ENCODE measurements at places on chromosomes 4 and X.

DNA sequence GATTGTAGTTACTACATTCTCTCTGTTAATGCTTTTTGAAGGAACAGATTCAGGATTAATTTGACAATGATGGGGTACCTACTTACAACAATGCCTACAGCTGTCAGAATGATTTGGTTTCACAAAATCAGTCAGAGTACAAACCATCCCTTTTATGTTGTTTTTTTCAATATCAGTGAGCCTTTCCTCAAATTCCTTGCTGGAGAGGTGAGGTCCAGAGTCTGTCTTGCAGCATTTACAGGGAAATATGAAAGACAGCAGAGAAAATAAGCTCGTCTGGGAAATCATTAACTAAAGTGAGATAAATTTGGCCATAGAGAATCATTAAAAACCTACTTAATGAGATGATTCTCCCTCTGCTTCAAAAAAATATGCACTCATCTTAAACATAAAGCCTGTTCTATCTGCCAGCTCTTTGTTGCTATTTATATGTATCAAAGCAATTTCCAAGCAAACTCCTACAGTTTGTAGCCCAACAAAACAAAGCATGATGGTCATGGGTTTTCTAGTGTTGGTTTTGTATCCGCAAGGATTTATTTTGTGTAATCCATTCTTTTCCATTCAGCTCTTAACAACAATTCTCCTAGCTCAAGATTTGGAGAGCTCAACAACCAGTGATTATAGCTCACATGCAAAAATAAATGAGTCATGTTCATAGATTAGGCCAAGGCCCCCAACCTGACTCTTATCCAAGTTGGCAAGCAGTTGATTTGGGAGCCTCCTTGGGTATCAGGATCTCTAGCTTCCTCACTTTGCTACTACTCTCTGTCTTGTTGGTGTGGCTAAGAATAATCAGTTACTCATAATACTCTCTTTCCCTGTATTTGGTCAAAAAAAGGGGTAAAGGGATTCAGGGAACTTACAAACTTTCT is 222.6 kb downstream of the ENOX2 start:
- DNase-seq: no peak

DNA sequence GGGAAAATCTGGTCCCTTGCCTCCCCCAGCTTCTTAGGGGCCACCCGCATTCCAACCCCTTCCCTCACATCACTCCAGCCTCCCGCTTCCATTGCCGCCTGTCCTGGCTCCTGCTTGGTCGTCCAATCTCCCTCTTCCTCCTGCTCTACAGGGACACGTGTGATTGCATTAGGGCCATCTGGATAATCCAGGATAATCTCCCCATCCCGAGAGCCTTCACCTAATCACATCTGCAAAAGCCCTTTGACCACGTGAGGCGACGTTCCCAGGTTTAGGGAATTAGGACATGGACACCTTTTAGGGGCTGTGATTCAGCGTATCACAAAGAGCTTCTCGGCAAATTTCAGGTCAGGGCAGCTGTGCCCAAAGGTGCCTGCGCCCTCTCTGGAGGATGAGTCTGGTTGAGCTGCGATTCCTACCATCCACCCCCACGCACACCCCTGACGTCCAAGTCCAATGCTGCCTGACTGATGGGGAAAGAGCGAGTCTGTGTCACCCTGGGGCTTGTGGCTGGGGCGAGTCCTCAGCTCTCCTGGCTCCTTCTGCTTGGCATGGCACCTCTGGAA is 104.6 kb downstream of the PSAPL1 start:
- DNase-seq: no peak

DNA sequence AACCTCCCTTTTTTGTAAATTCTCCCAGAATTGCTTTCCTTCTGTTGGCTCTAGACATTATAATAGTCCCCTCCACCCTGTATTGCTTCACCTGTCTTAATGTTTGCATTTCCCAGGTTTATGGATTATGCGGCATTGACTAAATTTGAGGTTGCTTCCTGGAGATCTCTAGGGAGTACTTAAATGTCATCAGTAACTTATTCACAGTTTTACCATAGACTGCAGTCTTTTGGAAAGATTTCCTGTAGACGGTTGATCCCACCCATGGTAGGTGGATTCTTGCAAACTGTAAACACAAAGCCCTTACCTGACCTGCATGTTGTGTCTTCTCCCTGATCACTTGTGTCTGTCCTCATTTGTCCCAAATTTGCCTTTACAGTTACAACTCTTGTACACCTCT is 6.2 kb upstream of the NOX1 start:
- no peak for DNase-seq

- no peak for DNase-seq
Measured at GRCh38 chrX:38656350-38656915, 95.1 kb downstream of the TSPAN7 start.

- DNase-seq: no peak
Measured at GRCh38 chr4:106021737-106022410, 126.6 kb downstream of the NPNT start.

GRCh38 chrX:131061306-131061705 is 3.2 kb downstream of the ARHGAP36 start:
- DNase-seq: no peak

- no peak for DNase-seq
Measured at GRCh38 chr4:137531168-137531985, 917 bp downstream of the PCDH18 start.

- DNase-seq: no peak
Measured at GRCh38 chr4:119795986-119796578, 167.5 kb upstream of the PDE5A start.

- no peak for DNase-seq
Measured at GRCh38 chr4:173746424-173746823, 216.4 kb upstream of the HAND2 start.

DNA sequence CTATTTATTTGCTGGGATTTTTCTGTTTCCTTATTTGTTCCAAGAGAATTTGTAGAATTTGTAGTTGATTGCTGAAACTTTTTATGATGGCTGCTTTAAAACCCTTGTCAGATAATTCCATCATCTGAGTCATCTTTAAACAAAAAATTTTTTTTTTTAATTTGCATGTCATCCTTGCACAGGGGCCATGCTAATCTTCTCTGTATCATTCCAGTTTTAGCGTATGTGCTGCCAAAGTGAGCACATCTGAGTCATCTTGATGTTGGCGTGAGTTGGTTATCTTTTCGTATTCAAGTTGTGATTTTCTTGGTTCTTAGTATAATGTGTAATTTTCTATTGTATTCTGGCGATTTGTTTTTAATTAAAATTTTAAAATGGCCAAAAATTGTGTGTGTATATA is 18.7 kb upstream of the ZNF157 start:
- no peak for DNase-seq

GRCh38 chr4:113908829-113909228 is 70.6 kb downstream of the ARSJ start:
- no peak for DNase-seq

DNA sequence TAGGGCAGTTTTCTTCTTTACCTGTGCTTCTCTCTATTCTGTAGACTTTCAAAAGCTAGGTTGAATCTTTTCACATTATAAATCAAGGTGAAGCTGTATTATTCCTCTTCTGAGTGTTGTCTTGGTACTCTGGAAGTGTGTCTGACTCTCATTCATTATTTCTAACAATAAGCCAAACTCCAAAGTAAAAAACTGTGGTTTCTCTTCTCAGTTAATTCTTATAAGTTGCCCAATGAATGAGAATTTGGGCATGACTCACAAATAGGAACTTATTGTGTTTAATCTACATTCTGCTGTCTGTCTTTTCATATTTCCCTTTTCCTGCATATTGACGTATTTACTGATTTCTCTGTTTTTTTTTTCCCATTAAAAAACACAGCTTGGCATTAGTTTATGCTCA is 714.5 kb downstream of the CCSER1 start:
- no peak for DNase-seq

- DNase-seq: no peak
Measured at GRCh38 chrX:30615229-30615628, 37.7 kb upstream of the TASL start.

GRCh38 chr4:80201252-80202151 is 4.2 kb downstream of the PRDM8 start:
- no peak for DNase-seq

DNA sequence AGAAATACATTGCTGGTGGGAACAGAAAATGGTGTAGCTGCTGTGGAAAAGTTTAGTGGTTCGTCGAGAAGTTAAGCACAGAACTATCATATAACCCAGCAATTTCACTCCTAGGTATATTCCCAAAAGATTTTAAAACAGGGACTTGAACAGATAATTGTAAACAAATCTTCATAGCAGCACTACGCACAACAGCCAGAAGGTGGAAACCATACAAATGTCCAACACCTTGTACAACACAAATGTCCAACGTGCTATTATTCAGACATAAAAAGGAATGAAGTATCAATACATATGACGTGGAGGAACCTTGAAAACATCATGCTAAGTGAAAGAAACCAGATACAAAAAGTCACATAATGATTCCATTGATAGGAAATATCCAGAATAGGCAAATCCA is 37.9 kb downstream of the CUL4B start:
- no peak for DNase-seq

GRCh38 chrX:2145692-2146367 is 354.9 kb downstream of the DHRSX start:
- DNase-seq: no peak

GRCh38 chr4:156252358-156252921 is 298.8 kb upstream of the CTSO start:
- DNase-seq: no peak
